ENCODE measurements at places on chromosomes 4 and X.
A peak's percentile ranks its signal among the peaks of the same experiment; 100 is the strongest.

- DNase-seq, result no peak
Measured at GRCh38 chr4:148429206-148429605, 13.0 kb downstream of the NR3C2 start.

DNA sequence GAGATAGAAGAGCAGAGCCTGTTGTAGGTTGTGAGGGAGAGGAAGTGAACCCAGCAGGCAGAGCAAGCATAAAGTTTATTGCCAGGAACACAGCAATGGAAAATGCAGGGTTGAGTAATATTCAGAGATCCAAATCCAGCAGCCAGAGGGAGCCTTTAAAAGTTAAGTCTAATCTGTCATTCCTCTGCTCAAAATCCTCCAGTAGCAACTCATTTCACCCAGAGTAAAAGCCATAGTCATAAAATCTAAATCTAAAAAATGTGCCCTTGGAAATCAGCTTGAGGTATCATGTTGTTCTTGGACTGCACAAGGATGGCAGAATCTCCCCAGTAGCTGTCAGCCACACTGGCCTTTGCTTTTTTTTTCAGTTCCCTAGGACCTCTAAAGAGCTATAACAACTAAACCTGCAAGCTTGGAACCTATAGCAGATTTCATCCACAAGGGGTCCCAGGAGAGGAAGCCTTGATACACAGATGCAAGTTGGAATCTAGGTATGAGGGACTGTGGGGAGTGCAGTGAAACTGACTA lies 62.9 kb upstream of the FRAS1 start:
- DNase-seq, result no peak

DNA sequence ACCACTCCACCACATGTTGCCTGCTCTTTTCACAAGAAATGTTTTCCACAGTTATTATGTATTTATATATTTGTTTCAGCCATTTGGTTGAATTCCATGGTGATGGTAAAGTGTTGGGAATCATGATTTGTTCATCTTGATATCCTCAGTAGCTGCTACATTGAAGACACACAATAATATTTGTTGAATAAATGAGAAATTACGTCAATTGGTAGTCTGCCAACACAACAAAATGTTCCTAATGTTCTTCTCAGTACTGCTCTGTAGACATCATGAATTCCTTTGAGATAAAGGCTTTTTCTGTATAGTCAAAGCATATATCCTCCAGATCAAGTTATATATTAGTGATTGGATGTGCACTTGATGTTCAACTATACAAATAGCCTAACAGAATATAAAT lies 29.5 kb downstream of the CXXC4 start:
- DNase-seq, result no peak

DNA sequence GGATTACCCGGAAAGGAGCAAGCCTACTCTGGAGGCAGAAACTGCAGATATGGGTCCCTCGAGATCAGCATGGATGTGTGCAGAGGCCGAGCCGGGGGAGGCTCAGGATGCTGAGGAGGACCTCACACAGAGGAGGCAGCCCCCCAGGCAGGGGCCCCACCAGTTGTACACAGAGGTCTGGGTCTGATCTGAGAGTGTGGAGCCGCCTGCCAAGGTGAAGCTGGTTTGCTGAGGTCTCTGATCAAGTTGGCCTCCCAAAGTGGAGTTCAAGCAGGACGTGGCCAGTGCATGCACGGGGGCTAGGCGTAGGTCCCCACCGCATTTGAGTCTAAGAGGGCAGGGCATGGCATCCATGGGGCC lies 35.0 kb downstream of the ACOX3 start:
- no peak for DNase-seq

- no peak for DNase-seq
Measured at GRCh38 chr4:133741766-133742165, 459.8 kb downstream of the PABPC4L start.

GRCh38 chrX:16601885-16602284 lies 48.1 kb upstream of the S100G start:
- DNase-seq, result no peak

GRCh38 chr4:113878668-113879067 lies 100.8 kb downstream of the ARSJ start:
- no peak for DNase-seq

GRCh38 chrX:44585866-44586265 lies 43.2 kb upstream of the FUNDC1 start:
- no peak for DNase-seq

DNA sequence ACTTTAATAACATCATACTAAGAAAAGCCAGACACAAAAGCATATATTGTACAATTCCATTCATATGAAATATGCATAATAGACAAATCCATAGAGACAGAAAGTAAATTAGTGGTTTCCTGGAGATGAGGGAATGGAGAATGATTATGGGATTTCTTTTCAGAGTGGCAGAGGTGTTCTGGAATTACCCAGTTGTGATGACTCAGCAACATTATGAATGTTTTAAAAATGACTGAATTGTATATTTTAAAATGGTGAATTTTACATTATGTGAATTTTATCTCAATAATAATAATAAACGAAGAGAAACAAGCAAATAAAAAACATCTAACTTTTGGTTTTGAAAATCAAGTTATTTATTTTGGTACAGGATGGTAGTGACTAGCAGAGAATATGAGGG lies 11.2 kb downstream of the ZXDA start:
- DNase-seq, result no peak

DNA sequence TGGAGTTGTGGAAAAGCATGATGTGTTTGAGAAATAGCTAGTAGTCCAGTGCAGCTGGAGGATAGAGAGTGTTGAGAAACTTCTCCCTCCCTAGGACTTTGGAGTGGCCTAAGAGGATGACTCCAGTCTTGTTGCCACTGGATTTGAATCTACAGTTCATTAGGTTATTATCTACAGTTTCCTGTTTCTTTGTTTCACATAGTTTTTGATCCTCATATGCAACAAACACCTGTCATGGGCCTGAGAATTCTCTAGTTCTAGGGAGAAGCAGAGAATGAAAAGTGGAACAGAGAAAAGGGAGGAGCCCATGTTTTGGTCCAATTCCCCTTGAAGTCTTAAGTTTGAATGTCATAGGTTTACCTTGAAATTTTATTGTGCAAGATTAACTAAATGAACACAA lies 73.6 kb upstream of the TBC1D9 start:
- DNase-seq, result no peak

DNA sequence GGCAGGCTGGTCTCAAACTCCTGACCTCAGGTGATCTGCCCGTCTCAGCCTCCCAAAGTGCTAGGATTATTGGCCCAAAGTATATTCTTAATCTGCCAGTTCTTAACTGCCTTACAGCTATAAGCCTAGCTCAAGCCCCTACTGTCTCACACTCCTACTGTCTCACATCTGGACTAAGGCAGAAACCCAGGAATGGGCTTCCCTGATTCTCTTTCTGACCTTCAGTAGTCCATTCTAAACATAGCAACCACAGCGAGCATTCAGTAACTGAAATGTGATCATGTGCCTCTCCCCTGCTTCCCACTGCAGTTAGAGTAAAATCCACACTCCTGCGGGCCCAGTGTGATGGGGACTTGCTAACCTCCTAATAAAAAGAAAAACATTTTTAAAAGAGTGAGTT lies 58.9 kb downstream of the MTMR1 start:
- DNase-seq, result no peak

- no peak for DNase-seq
Measured at GRCh38 chr4:4960574-4960973, 58.7 kb downstream of the CYTL1 start.

DNA sequence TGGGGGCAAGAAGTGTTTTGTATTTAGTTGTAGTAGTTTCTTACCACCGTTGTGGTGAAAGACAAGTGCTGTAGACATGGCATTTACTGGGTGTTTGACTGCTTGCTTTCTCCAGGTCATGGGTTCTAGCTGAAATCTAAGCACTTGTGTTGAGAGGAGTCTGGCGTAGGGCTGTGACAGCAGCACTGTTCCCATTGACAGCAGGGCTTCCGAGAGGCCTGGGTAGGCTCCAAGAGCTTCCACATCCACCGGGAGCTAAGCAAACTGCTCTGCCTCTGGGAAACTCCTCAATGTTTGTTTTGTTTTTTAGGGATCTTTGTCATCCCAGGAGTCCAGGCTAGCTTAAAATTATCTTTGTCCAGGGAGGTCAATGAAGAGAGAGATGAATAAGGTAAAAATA lies 44.3 kb downstream of the BMPR1B start:
- DNase-seq, result no peak

- no peak for DNase-seq
Measured at GRCh38 chr4:69831646-69832325, 28.2 kb downstream of the SULT1E1 start.

DNA sequence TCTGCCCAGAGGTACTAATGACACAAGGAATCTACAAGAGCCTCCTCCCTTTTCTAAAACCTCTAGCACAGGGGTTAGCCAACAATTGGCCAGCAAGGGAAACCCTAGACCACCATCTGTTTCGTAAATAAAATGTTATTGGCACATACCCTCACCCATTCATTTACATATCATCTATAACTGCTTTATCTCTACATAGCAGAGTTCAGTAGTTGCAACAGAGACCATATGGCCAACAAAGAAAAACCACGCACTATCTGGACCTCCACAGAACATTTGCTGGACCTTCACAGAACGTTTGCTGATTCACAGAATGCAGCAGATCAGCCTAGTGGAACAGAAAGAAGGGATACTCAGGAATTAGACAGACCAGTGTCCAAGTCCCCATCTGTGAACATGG lies 9.4 kb downstream of the SLC2A9 start:
- DNase-seq, result no peak

GRCh38 chrX:154526901-154527675 lies 11.1 kb upstream of the FAM3A start:
- DNase-seq, result peak; percentile 84

DNA sequence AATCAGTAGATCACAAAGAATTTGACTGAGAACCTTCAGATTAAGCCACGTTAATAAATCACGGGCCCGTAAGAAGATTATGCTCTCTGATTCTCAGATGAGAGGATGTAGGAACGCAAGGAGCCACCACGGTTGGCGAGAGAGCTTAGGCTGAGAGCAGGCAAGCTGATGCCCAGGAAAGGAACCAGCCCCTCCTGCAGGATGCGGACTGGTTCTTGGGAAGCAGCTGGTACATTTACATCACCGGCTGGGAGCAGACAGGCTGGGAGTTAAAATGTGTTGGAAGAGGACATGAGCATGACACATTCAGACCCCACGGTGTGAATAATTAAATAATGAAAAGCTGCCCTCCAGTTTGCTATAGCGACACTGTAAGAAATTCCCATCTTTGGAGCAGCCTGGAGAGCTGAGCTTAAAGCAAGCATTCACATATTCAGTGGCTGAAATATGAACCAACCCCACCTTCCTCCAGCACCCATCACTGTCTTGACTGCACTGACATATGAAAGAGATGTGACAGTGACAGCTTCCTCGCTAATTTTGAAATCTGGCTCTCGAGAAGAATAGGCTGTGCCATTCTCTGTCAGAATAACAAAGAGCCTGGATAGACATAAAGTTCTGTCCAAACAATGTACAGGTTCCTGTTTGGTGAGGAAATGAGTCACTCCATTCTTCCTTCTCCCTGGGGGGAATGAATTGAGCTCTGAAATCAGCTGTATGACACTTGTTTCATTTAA lies 33.1 kb downstream of the LNX1 start:
- DNase-seq, result no peak

DNA sequence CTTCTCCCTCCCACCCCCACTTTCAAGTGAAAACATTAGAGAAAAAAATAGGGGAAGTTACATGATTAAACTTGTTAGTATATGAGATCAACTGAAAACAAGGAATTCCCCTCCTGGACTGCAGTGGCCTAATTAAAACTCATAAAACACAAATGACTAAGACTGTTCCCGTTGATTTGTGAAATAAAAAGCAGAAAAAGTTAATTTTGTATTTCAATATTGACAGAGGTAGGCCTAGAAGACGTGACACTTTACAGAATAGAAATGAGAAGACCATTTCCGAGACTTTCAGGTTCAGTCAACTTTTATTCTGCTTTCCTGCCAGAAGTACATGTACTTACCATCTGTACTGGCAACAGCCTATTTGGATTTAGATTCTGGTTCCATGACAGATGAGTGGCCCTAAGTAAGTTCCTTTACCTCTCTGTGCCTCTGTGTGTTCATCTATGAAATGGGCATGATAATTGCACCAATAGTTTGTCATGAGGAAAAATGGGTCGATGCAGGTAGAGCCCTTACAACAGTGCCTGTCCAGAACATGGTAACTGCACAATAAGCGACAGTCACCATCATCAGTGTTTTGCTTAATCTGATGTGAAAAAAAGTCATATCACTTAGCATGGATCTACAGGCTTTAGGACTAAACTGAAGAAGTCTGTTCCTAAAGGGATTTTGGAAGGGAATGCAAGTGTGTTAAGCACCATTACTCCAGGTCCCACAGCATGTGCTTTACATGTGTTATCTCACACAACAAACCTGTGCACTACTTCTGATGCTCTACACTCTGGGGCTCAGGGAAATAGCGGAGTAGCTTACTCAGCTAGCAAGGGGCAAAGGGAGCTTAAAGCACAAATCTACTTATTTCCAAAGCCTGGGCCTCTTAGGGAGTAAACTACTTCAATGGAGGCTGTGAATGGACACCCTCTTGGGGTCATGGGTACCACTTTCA lies 562.3 kb upstream of the DIPK2B start:
- no peak for DNase-seq

GRCh38 chr4:184706453-184706852 lies 27.4 kb downstream of the CENPU start:
- no peak for DNase-seq

GRCh38 chr4:182175788-182176519 lies 67.2 kb upstream of the TENM3 start:
- no peak for DNase-seq

GRCh38 chrX:37348231-37348970 lies 763 bp upstream of the PRRG1 start:
- DNase-seq, result no peak

DNA sequence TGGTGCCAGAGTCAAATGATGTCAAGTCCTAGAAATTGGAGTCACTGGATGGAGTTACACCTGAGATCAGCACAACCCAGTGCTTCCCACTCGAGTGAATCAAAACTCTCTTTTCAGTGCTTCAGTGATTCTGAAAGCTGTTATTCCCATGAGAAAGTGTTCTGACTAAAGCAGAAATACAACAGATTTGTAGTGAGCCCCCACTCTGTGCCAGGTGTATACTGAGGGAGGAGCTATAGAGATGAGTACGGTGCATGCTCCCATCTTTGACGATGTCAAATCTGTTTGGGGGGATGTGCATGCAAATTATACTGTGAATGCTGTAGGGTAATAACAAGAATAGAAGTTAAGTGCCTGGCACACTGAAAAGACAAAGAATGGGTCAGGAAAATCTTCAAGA lies 330.2 kb downstream of the HS3ST1 start:
- DNase-seq, result no peak

- no peak for DNase-seq
Measured at GRCh38 chr4:124666496-124666895, 46.0 kb downstream of the ANKRD50 start.

- DNase-seq, result no peak
Measured at GRCh38 chrX:115490814-115491213, 70.2 kb upstream of the PLS3 start.

- DNase-seq, result no peak
Measured at GRCh38 chr4:181659876-181660275, 583.3 kb upstream of the TENM3 start.

- peak; percentile 94 for DNase-seq
Measured at GRCh38 chrX:41441934-41442823, 5.0 kb upstream of the NYX start.

All from activated effector memory CD4-positive, alpha-beta T cell treated with anti-CD3 and anti-CD28 coated beads, Interleukin-2, amount 50 U/mL, for 16 hours (primary cell).